ENCODE measurements at places on chromosomes 1 and 21.

DNA sequence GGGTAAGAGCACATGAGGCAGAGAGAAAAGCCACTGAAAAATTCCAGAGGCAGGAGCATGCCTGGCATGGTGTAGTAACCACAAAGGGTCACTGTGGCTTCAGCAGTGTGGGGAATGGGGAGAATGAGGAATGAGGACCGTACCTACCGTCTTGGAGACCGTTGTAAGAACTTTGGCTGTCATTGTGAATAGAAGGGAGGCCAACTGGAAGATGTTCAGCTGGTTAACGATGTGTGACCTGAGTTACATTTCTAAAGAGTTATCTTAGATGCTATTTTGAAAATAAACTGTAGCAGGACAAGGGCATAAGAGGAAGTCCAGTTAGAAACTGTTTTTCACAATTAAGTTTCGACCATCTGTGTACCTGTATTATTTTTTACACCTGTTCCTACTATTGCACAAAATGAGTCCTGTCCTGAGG, 365.5 kb upstream of the SGIP1 start:
- no peak for DNase-seq

DNA sequence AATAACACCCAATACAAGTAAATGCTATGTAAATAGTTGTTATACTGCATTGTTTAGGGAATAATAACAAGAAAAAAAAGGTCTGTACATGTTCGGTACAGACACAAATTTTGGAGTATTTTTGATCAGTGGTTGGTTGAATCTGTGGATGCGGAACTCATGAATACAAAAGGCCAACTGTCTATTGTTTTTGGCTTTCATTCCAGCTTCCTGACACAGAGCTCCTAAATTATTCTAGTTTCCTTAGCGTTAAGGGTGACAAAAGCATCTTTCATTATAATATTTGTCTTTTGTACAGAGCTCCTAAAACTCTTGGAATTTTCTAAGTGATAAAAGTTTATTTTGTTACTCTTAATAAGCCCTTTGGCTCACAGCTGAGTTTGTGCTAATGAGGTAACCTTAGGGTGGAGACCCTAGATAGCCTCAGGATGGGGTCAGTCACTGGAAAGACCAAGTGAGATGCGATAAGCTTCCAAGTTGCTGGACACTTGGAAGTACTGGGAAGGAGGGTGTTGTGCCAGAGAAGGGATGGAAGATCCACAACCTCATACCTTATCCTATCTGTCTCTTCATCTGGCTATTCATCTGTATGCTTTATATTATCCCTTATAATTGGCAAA, 57.4 kb upstream of the PRRC2C start:
- no peak for DNase-seq

DNA sequence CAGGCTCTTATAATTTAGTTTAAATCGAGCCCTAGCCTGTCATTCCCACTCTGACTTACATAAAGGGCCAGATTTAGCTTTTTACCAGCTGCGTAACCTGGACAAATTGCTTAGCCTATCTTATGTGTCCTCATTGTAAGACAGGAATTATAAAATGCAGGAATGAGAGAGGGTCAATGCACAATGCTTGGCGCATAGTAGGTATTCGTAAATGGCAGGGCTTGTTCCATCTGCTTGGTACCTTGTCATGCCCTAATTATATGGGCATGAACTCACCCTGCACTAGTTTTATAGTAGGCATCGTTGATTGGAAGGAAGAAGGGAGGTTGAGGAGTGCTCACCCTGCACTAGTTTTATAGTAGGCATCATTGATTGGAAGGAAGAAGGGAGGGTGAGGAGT, 108.8 kb downstream of the GALNT2 start:
- no peak for DNase-seq

DNA sequence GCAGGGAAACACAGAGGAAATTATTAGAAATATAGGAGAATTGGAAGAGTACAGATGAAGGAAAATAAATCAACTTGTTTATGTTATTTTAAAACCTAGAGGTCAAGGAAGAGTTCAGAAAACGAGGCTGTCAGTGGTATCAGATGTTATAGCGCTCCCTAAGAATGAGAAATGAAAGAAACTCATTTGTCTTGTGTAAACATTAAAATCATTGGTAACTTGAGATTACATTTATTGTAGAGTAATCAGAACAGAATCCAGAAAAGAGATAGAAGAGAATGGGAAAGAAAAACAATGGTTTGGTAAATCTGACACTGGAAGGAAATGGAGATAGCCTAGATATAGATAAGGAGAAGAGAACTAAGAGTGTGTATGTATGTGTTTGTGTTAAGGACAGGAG, 106.4 kb downstream of the ATF6 start:
- no peak for DNase-seq

- DNase-seq, result no peak
These were observed 142.7 kb downstream of the MRPS6 start for GRCh38 chr21:34215911-34216717.

- DNase-seq, result no peak
These were observed 7.2 kb upstream of the ADAMTS1 start for GRCh38 chr21:26852423-26852822.

GRCh38 chr21:42706765-42707164, 53.3 kb downstream of the PDE9A start:
- no peak for DNase-seq

DNA sequence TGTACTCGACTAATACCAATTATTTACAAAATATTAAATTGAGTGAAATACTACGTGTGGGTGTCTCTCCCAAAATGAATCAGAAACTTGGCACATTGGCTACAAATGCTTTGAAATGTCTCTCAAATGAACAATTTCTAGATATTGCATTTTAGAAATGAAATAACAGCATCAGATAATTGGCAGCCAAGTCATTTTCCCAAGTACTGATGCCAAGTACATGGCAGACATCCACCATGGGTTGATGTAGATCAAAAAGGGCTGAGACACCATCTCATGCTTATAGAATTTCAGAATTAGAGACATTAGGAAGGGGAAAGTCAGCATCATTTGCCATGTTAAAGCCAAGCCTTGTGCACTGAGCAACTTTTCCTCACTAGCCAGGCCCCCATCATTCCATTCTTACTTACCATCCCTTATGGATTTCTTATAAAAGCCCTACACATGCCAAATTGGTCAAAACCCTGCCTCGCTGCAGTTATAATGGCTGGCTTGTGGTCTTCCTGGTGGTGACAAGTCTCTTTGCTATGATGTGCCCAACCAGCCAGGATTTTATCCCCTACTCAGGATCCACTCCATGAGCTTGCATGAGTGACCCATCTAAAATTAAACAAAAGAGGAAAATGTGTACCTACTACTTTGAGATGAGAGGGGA, 73.1 kb downstream of the GREM2 start:
- DNase-seq, result no peak

GRCh38 chr1:91137173-91137852, 115.5 kb upstream of the ZNF644 start:
- DNase-seq, result no peak

- DNase-seq, result peak; percentile 55
These were observed 4.7 kb downstream of the MR1 start for GRCh38 chr1:181038399-181038873.

GRCh38 chr1:230796626-230797025, 49.4 kb downstream of the CAPN9 start:
- no peak for DNase-seq

- no peak for DNase-seq
These were observed 32.6 kb downstream of the PIGM start for GRCh38 chr1:159999204-159999603.

GRCh38 chr1:87535551-87535950, 206.9 kb downstream of the LMO4 start:
- no peak for DNase-seq

DNA sequence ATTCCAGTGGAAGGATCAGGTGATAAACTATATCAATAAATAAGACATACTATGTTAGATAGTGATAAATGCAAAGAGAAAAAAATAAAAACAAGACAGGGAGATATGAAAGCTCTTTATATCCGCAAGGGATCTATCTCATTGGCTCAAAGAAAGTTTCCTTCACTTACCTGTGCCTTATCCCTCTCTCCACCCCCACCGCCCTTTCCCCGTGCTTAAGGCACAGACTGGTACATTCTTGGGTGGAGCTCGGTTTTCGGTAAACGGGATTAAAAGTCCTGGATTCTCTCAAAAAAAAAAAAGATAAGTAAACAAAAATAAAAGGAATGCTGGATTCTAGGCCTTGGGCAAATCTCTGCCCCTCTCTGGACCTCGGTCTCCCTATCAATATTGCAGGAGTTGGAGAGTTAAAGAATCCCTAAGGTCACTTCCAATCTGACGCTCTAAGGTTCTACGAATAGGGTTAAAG, 593 bp upstream of the DNAJC16 start:
- DNase-seq, result no peak

DNA sequence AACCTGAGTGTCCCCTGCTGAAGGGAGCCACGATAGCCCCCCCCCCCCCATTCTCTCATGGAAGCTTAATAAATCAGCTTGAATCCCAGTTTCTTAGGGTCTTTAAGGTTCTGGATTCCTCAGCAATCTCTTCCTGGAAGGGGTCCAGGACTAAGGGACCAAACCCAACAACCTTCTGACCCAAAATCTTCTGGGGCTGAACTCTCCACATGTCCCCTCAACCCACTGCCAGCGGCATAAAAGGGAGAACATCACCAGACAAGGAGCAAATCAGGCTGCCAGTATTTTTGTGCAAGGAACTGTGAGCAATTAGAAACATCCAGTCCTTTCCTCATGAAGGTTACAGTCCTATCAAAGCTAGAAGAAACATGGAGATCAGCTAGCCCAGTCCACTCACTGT, 12.7 kb upstream of the LORICRIN start:
- DNase-seq, result no peak

- DNase-seq, result no peak
These were observed 44.3 kb upstream of the WNT2B start for GRCh38 chr1:112464501-112464900.

GRCh38 chr1:14681182-14681581, 82.7 kb downstream of the KAZN start:
- no peak for DNase-seq

DNA sequence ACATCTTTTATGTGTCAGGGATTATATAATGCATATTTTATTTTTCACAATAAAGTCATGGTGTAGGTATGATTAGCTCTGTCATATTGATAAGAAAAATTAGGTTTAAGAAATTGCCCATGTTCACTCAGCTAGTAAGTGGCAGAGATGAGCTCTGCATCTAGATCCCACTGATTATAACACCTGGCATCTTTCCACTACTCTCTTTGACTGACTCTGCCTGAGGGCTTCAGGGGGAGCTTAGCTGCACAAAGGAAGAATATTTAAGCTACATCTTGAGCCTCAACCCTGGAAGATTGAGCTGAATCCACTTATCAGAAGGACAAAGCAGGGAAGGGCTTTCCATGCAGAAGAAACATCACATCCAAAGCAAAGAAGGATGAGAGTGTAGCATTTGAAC, 190.4 kb downstream of the MIS18A start:
- DNase-seq, result no peak

DNA sequence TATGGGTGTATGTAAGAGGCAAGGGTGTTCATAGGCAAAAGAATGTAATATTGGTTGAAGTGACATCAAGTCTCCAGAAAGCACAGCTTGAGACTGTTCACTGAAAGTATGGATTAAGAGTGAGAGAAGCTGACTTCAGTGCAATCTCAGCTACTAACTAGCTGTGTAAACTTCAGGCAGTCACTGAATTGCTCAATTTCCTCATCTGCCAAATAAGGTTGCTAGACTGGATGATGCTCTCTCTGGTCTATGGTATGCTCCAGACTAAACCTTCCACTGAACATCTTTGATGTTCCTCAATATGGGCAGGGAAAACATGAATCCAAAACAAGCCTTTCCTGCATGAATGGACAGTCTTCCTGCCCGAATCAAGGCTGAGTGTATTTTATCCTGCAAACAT, 111.8 kb upstream of the USH2A start:
- no peak for DNase-seq

DNA sequence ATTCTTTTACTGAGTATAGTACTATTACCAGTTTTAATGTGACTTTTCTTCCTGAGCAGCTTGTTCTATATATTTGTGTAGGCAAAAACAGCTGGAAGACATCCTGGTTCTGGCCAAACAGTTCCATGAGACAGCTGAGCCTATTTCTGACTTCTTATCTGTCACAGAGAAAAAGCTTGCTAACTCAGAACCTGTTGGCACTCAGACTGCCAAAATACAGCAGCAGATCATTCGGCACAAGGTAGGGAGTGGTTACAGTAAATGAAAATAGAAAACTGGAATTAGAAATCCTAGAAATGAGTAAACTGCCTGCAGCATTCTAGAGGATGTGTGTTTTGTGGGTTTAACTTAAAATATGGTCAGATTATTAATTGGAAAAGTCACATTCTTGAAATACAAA, 64.1 kb upstream of the BMP8A start:
- no peak for DNase-seq

- DNase-seq, result no peak
These were observed 4.1 kb upstream of the COL6A2 start for GRCh38 chr21:46093668-46094400.
